H1 (cell line): ENCODE measurements at places on chromosomes 2 and 18.

GRCh38 chr2:119339562-119339923 is 27.1 kb downstream of the C2orf76 start:
- no peak overlapping the region for H3K27ac ChIP-seq
- no peaks in the 10 kb centered on the region for H3K4me1 ChIP-seq
- H3K27me3 ChIP-seq = no peaks in the 10 kb centered on the region

DNA sequence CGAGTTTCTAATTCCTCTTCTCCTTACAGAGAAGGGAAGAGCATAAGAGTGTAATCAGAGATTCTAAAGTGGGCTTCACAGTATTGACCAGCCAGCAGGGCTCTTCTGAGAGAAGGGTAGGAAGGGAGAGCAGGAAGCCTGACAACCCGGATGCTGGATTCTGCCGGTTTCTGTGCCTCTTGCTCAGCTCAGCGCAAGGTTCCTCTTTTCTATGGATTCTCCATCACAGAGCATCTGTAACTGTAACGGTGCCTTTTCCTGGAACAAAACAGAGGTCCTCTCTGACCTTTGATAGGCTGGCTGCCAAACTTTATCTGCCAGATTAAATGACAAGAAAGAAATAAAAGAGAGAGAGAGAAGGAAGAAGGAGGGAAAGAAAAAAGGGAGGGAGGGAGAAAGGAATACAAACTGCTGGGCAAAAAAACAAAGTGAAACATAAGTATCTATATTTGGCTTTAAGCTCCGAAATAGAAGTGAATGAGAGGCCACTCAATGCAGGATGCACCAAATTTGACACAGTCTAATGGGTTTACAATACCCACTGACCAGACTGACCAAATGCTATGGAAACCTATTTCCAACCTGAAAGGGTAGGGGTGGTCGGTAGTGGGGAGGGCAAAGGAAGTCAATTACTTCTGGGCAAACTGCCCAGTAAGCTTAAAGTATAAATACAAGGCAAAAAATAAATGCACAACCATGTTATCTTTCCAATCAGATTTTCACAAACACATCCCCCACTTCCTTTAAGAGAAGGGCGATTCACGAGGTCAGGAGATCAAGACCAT is 59.2 kb downstream of the PIEZO2 start:
- no peak overlapping the region for H3K27ac ChIP-seq
- no peak for DNase-seq
- no peaks in the 10 kb centered on the region; the same call in 1 of the 2 replicates for H3K4me1 ChIP-seq
- no peak overlapping the region for H3K4me3 ChIP-seq
- no peaks in the 10 kb centered on the region for H3K36me3 ChIP-seq

DNA sequence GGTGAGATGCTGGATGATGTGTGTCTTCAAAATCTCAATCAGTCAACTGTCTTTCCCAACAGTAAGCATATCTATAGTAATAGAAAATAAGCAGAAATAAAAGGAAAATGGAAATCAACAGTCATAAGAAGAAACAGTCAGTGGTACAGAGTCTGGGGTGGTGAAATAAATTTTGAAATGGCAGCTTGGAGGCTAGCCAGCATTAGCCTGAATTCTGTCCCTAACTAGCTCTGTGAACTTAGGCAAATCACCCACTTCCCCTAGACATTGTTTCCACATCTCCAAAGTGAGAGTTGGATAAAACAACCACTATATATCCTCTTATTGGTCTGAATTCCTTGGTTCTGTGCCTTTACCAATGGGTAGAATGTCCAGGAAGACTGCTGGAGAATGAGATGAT is 189.7 kb upstream of the REV1 start:
- no peak overlapping the region for H3K27ac ChIP-seq
- H3K27me3 ChIP-seq = no peaks in the 10 kb centered on the region

GRCh38 chr2:145755019-145755837 is 1235.3 kb upstream of the ZEB2 start:
- DNase-seq = no peak
- H3K36me3 ChIP-seq = no peaks in the 10 kb centered on the region
- no peak overlapping the region for H3K4me3 ChIP-seq
- H3K27me3 ChIP-seq = no peaks in the 10 kb centered on the region

- no peaks in the 10 kb centered on the region for H3K36me3 ChIP-seq
- DNase-seq = no peak
- H3K4me3 ChIP-seq = no peak overlapping the region
- no peak overlapping the region for H3K27ac ChIP-seq
- peaks cover 5% of the 10 kb centered on the region for H3K4me1 ChIP-seq
- H3K27me3 ChIP-seq = no peaks in the 10 kb centered on the region
Measured at GRCh38 chr2:88230911-88231310, 60.8 kb downstream of the THNSL2 start.

- peaks cover 6% of the 10 kb centered on the region; the same call in 1 of the 2 replicates for H3K4me1 ChIP-seq
- no peak for DNase-seq
- no peak overlapping the region for H3K27ac ChIP-seq
- no peak overlapping the region for H3K4me3 ChIP-seq
Measured at GRCh38 chr2:231036131-231036530, 1.2 kb upstream of the C2orf72 start.

DNA sequence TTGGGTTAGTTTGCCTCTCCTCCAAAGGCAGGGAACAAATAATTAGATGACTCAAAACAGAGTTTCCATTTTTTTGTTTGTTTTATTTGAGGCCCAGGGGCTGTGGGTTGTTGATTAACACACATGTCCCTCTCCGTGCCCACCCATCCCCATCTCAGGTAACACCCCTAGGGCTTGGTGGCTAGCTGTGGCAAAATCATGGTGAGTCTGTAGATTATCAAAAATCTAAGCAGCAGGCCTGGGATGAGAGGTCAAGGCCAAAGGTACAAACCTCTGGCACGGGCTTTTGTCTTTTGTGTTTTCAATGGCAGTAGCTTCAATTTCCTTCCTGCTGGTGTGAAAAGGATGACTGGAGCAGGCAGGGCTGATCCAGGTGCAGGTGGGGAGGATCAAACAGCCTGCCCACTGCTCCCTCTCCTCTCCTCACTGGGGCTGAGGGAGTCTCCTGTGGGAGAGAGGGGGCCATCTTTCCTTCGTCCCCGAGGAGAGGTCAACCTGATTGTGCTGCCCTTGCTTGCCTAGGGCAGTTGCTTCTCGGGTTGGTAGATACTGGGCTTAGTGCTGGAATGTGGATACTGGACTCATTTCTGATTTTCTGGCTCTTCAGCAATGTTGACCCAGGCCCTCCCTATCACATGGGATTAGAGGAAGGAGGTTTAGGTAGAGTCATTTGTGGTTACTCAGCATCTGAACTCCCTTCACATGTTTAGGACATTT is 31.9 kb upstream of the EML4 start:
- no peak overlapping the region for H3K4me3 ChIP-seq
- H3K4me1 ChIP-seq = peaks cover 20% of the 10 kb centered on the region
- no peaks in the 10 kb centered on the region for H3K36me3 ChIP-seq
- H3K27me3 ChIP-seq = no peaks in the 10 kb centered on the region
- no peak overlapping the region for H3K27ac ChIP-seq

GRCh38 chr2:128321784-128322714 is 3.4 kb upstream of the HS6ST1 start:
- peak overlapping the region; percentile 56; the same call in 1 of the 2 replicates for H3K27ac ChIP-seq
- peak overlapping the region; percentile 62 for H3K4me3 ChIP-seq
- H3K27me3 ChIP-seq = no peaks in the 10 kb centered on the region
- peak; percentile 33 for DNase-seq
- H3K4me1 ChIP-seq = peaks cover 2% of the 10 kb centered on the region

GRCh38 chr2:160324161-160324800 is 124.2 kb upstream of the ITGB6 start:
- no peak overlapping the region for H3K4me3 ChIP-seq
- H3K27me3 ChIP-seq = no peaks in the 10 kb centered on the region
- peaks cover 3% of the 10 kb centered on the region; the same call in 1 of the 2 replicates for H3K4me1 ChIP-seq

GRCh38 chr2:132465917-132466316 is 49.3 kb downstream of the GPR39 start:
- no peak for DNase-seq
- H3K4me3 ChIP-seq = no peak overlapping the region
- H3K4me1 ChIP-seq = no peaks in the 10 kb centered on the region

DNA sequence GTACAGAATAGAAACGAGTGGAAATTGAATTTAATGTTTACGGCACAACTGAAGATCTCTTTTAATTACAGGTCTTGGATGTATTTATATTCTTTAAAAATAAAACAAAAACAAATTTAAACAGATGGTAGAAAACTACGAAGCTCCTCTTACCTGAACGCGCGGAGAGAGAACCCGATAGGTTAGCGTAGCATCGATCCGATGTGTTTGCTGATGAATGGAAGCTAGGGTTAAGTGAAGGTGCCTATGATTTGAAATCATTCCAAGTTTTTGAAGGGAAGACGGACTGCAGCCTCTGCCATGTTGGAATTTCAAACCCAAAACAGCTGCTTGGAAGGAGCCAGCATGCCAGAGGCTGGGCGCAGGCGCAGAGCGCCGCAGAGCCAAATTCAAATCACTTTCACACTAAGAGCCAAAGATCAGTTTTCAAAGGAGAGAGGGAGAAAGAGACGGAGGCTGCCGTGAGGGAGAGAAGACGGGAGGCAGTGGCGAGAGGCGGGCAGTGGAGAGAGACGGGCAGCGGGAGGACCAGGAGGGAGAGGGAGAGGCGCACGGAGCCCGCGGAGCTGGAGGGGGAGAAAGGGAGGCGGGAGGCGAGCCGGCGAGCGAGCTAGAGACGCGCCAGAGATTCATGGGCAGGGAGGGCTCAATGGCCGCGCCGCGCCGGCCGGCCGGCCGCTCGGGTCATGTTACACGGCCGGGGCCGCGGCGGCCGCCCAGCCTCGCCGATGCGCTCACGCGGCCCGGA is at the start of gene FIGN:
TSS of gene FIGN (minus strand) at position 324 of the 748 bp plus-strand sequence. CDS start 1,081 bp downstream, outside the sequence.
- no peaks in the 10 kb centered on the region for H3K36me3 ChIP-seq
- no peaks in the 10 kb centered on the region for H3K27me3 ChIP-seq
- DNase-seq = peak; percentile 70
- peaks cover 3% of the 10 kb centered on the region; the same call in 1 of the 2 replicates for H3K4me1 ChIP-seq

DNA sequence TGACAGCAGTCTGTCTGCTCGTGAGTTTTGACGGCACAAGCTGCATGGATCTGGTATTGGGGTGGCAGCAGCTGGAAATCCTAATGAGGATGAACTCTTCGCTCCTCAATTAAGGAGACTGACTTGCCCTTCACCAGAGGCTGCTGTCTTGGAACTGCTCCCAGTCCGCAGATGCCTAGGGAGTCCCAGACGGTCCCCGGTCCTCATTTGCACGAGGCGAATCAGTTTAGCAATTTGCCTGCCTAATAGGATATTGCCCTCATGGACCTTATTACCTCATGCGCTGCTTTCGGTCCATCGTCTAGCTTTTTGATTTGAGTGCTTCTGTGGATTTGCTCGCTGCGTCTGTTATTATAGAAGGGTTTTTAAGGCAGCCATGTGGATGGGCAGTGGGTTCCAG is 40.6 kb downstream of the ASAP2 start:
- DNase-seq = no peak
- H3K4me1 ChIP-seq = peaks cover 6% of the 10 kb centered on the region; the same call in 1 of the 2 replicates
- no peaks in the 10 kb centered on the region; the same call in 1 of the 2 replicates for H3K27me3 ChIP-seq
- H3K27ac ChIP-seq = no peak overlapping the region

GRCh38 chr2:21515903-21516302 is 392.1 kb downstream of the TDRD15 start:
- no peak overlapping the region for H3K4me3 ChIP-seq
- no peaks in the 10 kb centered on the region for H3K36me3 ChIP-seq
- no peaks in the 10 kb centered on the region for H3K27me3 ChIP-seq
- DNase-seq = no peak
- H3K4me1 ChIP-seq = no peaks in the 10 kb centered on the region
- H3K27ac ChIP-seq = no peak overlapping the region

- H3K4me1 ChIP-seq = peaks cover 18% of the 10 kb centered on the region
- no peak overlapping the region; the same call in 1 of the 2 replicates for H3K4me3 ChIP-seq
- no peaks in the 10 kb centered on the region; the same call in 1 of the 2 replicates for H3K36me3 ChIP-seq
Measured at GRCh38 chr2:233209533-233210171, 41.8 kb upstream of the ATG16L1 start.

DNA sequence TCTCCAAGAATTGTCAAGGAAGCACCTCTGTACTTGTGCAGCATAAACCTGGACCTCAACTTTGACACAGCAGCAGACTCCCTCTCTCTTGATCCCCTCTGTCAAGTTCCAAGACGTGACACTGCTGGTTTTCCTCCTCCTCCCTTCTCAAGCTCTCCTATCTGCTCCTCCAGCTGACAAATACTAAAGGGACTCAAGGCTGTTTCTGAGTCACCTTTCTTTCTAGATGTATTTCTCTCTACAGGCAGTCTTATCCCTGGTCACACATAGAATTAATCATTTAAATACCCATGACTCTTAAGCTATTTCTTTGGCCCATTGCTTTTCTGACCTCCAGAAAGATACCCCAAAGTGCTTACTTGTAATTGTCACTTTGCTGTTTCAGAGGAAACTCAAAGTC is 53.5 kb downstream of the SEPTIN10 start:
- no peak overlapping the region for H3K4me3 ChIP-seq
- peaks cover 1% of the 10 kb centered on the region for H3K27me3 ChIP-seq
- H3K36me3 ChIP-seq = peaks cover 3% of the 10 kb centered on the region
- DNase-seq = no peak
- H3K4me1 ChIP-seq = no peaks in the 10 kb centered on the region
- H3K27ac ChIP-seq = no peak overlapping the region

- H3K36me3 ChIP-seq = no peaks in the 10 kb centered on the region
- no peaks in the 10 kb centered on the region for H3K27me3 ChIP-seq
- H3K27ac ChIP-seq = no peak overlapping the region
- DNase-seq = no peak
Measured at GRCh38 chr2:14712111-14712510, 79.6 kb downstream of the LRATD1 start.

DNA sequence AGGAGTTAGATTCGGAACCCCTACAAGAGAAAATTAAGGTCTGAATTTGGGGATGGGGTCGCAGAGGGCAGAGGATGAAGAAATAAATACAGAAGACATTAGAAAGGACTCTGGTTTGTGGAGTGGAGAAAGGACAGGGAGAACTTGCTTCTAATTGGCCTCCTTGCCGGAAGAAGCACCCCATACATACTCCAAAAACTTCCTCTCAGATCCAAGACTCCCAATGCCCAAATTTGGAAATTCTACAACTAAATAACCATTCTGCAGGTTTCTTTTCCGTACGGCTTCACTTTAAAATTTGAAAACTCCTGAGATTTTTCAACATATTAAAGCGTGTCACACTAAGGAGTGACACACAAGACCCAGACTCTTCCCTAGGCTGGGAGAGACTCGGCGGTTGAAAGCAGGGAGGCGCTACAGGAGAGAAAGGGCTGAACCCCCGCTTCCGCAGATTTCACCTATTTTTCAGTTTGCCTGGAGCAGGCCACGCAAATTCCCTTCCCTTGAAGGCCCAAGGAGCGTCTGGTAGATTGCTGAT is 478 bp downstream of the CLHC1 start:
- H3K36me3 ChIP-seq = peaks cover 35% of the 10 kb centered on the region
- no peaks in the 10 kb centered on the region; the same call in 1 of the 2 replicates for H3K4me1 ChIP-seq
- H3K27ac ChIP-seq = peak overlapping the region; percentile 97
- H3K4me3 ChIP-seq = peak overlapping the region; percentile 98
- no peak for DNase-seq

GRCh38 chr18:26650310-26651268 is 102.2 kb upstream of the KCTD1 start:
- no peak overlapping the region for H3K27ac ChIP-seq
- DNase-seq = no peak
- peaks cover 12% of the 10 kb centered on the region for H3K4me1 ChIP-seq
